Neural progenitor cell (in vitro differentiated cells): ENCODE measurements at places on chromosomes 6 and 20.

DNA sequence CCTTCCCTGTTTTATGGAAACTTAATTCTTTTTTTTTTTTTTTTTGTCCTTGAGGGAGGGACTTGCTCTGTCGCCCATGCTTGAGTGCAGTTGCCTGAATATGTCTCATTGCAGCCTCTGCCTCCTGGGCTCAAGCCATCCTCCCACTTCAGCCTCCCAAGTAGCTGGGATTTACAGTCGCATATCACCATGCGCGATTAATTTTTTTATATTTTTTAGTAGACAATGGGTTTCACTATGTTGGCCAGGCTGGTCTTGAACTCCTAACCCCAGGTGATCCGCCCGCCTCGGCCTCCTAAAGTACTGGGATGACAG is 654 bp downstream of the TMEM14C start:
- H3K27me3 ChIP-seq = no peaks in the 10 kb centered on the region
- no peak for DNase-seq
- H3K36me3 ChIP-seq = no peaks in the 10 kb centered on the region
- peaks cover 17% of the 10 kb centered on the region for H3K4me1 ChIP-seq
- H3K4me3 ChIP-seq = peak overlapping the region; percentile 92

- no peaks in the 10 kb centered on the region for H3K4me1 ChIP-seq
- H3K27ac ChIP-seq = no peak overlapping the region
- no peaks in the 10 kb centered on the region for H3K27me3 ChIP-seq
- H3K36me3 ChIP-seq = no peaks in the 10 kb centered on the region
- H3K4me3 ChIP-seq = no peak overlapping the region
- no peak for DNase-seq
Measured at GRCh38 chr6:33139596-33140206, 52.6 kb downstream of the COL11A2 start.

GRCh38 chr6:13908955-13909381 is 15.8 kb upstream of the RNF182 start:
- peaks cover 3% of the 10 kb centered on the region for H3K4me1 ChIP-seq
- no peak overlapping the region for H3K27ac ChIP-seq
- DNase-seq = peak; percentile 82
- no peaks in the 10 kb centered on the region for H3K36me3 ChIP-seq
- H3K4me3 ChIP-seq = no peak overlapping the region
- peaks cover 18% of the 10 kb centered on the region for H3K27me3 ChIP-seq

DNA sequence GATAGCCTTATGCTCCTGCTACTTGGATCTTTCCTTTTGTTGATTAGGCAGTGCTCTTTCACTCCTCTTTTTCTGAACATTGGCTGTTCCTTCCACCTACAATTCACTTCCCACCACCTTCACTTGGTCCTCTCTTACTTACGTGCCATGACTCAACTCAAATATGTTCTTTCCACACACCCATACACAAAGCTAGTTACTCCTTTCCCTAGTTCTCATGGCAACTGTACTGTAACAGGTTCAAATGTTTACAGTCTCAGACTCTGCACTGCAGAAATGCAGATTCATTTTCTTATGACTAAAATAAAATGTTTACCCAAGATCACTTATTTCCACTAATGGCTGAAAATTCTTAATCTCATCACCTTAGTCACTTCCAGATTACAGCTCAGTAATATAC is 174.0 kb upstream of the TSHZ2 start:
- H3K4me1 ChIP-seq = no peaks in the 10 kb centered on the region
- H3K27ac ChIP-seq = no peak overlapping the region
- H3K4me3 ChIP-seq = no peak overlapping the region
- H3K36me3 ChIP-seq = no peaks in the 10 kb centered on the region
- DNase-seq = no peak

DNA sequence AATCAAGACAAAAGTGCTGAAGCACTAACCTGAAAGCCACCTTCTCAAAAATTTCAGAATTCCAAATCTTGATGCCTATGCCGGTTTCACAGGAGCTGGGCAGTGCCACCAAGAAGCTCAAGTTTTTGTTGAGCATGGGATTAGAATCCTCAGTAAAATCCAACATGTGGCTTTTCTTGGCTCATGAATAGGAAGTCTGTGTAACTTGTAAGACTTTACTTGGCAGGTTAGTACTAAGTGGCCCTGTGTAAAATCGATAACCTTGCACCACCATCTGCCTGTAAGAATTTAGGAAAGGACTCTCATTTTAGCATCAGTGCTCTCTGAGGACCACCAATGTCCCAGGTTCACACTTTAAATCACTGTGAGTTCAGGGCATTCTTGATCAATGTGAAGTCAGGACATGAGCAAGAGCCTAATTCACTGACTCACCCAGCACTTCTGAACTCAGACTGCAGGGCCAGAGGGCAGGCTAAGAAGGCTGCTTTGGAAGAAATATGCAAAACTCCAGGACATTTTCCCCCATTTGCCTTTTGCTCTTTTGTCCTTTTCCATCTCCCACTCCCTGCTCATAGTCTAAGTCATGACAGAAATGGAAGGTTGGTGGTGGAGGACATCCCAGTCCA is 113.2 kb downstream of the EDN1 start:
- no peaks in the 10 kb centered on the region for H3K27me3 ChIP-seq
- H3K4me1 ChIP-seq = peaks cover 11% of the 10 kb centered on the region
- H3K4me3 ChIP-seq = no peak overlapping the region
- H3K27ac ChIP-seq = no peak overlapping the region

GRCh38 chr6:122947355-122947754 is 48.7 kb upstream of the CLVS2 start:
- H3K4me3 ChIP-seq = no peak overlapping the region
- H3K27ac ChIP-seq = no peak overlapping the region
- H3K4me1 ChIP-seq = peaks cover 4% of the 10 kb centered on the region
- peak; percentile 73 for DNase-seq
- no peaks in the 10 kb centered on the region for H3K27me3 ChIP-seq

DNA sequence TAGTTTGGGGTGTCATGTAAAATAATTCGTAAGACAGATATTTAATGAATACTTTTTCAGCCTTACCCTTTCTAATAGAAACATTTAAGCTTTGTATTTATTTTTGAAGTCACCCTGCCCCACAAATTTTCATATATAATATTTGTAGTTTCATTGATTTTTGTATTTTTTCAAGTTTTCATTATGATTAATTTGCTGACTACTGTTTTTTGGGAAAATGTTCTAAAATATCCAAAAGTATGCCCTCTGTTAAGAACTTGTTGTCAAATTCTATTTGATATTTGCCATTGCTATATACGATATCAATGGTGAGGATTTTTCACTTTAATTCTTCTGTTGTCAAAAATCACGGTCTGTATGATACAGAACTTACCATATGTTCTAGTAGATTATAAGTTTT is 793.9 kb upstream of the CITED2 start:
- H3K36me3 ChIP-seq = no peaks in the 10 kb centered on the region
- H3K4me1 ChIP-seq = no peaks in the 10 kb centered on the region
- no peaks in the 10 kb centered on the region for H3K27me3 ChIP-seq

GRCh38 chr20:4135385-4136077 is 120.2 kb upstream of the RNF24 start:
- no peak overlapping the region for H3K27ac ChIP-seq
- H3K4me3 ChIP-seq = no peak overlapping the region
- no peaks in the 10 kb centered on the region for H3K27me3 ChIP-seq
- DNase-seq = no peak

DNA sequence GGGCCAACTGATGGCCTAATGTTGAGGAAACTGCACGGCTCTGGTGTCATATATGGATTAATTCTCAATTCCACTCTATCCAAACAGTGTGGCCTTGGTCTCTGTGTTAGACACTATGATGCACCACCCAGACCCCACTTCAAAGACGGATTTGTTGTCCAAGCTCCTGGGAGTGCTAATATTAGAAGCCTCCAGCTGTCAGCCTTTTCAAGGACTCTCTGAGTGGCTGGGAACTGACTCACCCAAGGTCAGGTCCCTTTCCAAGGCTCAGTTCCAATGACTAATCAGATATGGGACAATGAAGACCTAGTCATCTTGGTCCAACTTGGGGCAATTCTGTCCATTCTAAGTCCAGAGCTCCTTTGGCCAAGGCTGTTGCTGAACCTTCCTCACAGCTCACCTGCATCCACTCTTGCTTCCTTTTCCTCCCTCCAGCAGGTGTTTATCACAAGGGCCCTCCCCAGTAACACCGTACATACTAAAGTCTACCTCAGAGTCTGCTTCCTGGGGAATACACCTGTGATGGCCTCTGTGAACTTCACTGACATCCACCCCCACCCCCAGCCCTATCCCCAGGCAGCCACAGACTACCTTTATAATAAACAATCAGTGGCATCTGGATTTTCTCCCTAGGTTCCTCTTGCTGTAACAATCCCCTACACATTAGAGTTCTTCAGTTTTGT is 7.2 kb upstream of the IL20RA start:
- H3K4me3 ChIP-seq = no peak overlapping the region
- H3K4me1 ChIP-seq = no peaks in the 10 kb centered on the region
- no peak overlapping the region for H3K27ac ChIP-seq
- peaks cover 11% of the 10 kb centered on the region for H3K27me3 ChIP-seq

GRCh38 chr6:41733360-41733706 is 2.1 kb downstream of the TFEB start:
- H3K27ac ChIP-seq = no peak overlapping the region
- peak overlapping the region; percentile 77 for H3K4me3 ChIP-seq
- DNase-seq = no peak
- no peaks in the 10 kb centered on the region for H3K36me3 ChIP-seq

DNA sequence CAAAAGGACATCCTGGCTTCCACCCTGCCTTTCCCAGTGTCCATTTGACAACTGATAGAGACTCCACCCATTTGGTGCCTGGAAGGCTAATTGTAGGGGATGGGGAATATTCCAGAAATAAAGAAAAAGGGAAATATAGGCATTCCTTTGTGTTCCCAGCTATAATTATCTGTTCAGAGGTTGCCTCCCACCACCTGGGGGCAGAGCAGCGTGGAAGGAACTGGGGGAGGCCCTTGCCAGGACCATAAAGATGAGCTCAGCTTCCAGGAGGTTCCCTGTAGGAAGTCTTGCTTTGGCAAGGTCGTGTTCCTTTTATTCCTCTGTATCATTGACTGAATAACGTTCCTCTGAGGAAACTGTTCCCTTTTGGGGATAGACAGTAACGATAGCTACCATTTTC is 214.7 kb downstream of the TFAP2C start:
- H3K36me3 ChIP-seq = no peaks in the 10 kb centered on the region
- no peak for DNase-seq
- H3K4me3 ChIP-seq = no peak overlapping the region
- H3K4me1 ChIP-seq = no peaks in the 10 kb centered on the region
- no peaks in the 10 kb centered on the region for H3K27me3 ChIP-seq

GRCh38 chr6:5563086-5563485 is 301.8 kb downstream of the FARS2 start:
- H3K4me1 ChIP-seq = no peaks in the 10 kb centered on the region
- no peaks in the 10 kb centered on the region for H3K36me3 ChIP-seq
- DNase-seq = no peak
- H3K4me3 ChIP-seq = no peak overlapping the region

GRCh38 chr6:18323935-18324705 is 59.8 kb upstream of the DEK start:
- no peaks in the 10 kb centered on the region for H3K4me1 ChIP-seq
- H3K27ac ChIP-seq = no peak overlapping the region
- DNase-seq = peak; percentile 72
- no peak overlapping the region for H3K4me3 ChIP-seq
- no peaks in the 10 kb centered on the region for H3K36me3 ChIP-seq

DNA sequence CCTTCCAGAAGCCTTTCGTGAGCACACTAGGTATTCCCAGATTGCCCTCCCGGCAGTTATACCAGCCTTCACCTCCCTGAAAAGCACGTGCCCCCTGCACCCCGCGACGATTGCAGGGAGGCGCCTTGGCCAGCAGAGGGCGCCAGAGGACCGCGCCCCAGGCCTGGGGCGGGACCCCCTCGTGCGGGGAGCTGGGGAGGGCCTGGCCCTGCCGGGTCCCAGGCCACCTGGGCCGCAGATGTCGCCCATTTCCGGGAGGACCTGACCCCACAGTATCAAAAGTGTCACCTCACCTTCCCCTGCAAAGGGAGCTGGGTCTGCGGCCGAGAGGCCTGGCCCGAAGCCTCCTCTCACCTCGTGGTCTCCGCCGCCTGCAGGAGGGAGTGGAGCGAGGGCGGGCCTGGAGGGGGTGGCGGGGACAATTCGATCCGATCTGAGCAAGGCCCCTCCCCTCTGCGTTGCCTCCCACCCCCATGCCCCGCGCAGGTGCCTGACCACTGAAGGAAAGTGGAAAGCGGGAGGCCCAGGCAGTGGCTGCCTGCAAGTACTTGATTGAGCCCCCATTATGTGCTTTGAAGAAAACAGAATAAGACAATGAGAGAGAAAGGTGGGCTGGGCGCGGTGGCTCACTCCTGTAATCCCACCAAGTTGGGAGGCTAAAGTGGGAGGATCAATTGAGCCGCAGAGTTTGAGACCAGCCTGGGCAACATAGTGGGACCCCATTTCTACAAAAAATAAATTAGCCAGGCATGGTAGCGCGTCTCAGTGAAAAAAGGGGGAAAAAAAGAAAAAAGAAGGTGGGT is 3.5 kb upstream of the SNAI1 start:
- H3K36me3 ChIP-seq = no peaks in the 10 kb centered on the region
- peak; percentile 88 for DNase-seq
- H3K27me3 ChIP-seq = peaks cover 25% of the 10 kb centered on the region
- peak overlapping the region; percentile 43 for H3K4me3 ChIP-seq
- H3K27ac ChIP-seq = no peak overlapping the region
- H3K4me1 ChIP-seq = peaks cover 27% of the 10 kb centered on the region

DNA sequence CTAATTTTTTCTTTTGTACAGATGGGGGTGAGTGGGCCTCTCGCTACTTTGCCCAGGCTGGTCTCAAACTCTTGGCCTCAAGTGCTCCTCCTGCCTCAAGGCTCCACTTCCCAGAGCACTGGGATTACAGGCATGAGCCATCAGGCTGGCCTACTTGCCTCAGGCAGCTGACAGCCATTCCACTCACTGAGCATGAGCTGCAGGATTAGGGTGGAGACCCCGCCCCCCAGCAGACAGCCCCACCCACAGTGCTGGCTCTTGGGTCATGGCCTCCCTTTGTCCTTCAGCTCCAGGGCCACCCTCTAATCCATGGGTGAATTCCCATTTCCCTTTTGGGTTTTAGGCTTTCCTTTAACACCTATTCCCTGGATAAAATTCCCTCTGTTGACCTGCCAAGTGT is 82.1 kb downstream of the BFSP1 start:
- no peaks in the 10 kb centered on the region for H3K27me3 ChIP-seq
- peak; percentile 26 for DNase-seq
- no peaks in the 10 kb centered on the region for H3K36me3 ChIP-seq
- no peak overlapping the region for H3K27ac ChIP-seq
